SK-N-DZ (cell line): ENCODE measurements at places on chromosomes 13 and 19.
A peak's percentile ranks its signal among the peaks of the same experiment; 100 is the strongest.

DNA sequence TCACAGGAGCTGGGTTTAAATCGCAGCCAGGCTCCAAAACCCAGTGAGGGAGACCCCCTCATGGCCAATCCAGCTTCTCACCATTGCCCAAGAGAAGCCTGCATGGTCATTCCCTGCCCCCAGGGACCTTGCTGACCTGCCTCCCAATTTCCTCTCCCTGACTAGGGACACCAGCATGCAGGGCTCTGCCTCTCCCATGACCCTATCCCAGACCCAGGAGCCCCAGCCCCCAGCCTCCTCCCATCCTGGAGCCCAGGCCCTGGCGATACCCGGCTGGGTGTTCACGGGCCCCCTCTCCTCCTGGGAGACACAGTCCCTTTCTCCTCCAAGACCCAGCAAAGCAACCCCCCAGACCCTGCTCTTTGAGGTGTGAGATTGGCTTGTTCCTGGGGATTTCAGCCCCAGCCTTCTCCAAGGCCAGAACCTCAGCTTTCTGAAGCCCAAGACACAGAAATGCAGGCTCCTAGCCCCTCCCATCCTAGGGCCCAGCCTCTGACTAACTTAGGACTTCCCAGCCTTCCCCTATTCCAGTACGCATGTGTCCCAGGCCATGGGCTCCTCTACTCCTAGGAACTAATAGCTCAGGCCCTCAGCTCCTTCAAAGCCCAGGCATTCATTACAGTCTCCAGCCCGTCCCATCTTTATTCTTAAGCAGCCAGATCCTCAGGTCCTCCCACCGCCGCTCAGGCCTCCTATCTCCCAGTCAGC, 1.1 kb downstream of the GYS1 start:
- peak; percentile 31 for DNase-seq

DNA sequence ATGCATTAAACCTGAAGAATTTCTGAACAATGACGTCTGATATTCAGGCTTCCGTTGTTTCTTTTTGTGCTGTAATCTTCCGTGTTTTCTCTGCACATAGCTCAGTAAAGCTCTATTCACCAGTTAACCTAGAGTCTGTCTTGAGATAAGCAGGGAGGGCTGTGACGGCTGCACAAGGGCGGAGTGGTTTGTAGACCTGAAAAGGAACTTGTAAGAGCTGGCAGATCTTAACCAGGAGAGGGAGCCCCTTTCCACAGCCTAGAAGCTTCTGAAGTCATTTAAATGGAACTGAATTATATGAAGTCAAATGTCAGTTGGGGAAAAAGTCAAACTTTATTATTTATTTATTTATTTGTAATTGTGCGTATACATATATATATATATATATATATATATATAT, 27.5 kb downstream of the DPRX start:
- no peak for DNase-seq

GRCh38 chr13:63198071-63198470, 1782.4 kb upstream of the PCDH20 start:
- no peak for DNase-seq

DNA sequence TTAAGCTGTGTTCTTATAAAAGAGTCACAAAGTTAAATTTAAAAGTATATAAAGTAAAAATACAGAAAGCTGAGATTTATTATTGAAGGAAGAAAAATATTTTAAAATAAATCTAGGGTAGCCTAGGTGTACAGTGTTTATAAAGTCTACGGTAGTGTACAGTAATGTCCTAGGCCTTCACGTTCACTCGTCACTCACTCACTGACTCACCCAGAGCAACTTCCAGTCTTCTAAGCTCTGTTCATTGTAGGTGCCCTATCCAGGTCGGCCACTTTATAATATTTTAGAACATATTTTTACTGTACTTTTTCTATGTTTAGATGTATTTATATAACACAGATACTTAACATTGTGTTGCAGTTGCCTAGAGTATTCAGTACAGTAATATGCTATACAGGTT, 47.4 kb downstream of the NDFIP2 start:
- no peak for DNase-seq

DNA sequence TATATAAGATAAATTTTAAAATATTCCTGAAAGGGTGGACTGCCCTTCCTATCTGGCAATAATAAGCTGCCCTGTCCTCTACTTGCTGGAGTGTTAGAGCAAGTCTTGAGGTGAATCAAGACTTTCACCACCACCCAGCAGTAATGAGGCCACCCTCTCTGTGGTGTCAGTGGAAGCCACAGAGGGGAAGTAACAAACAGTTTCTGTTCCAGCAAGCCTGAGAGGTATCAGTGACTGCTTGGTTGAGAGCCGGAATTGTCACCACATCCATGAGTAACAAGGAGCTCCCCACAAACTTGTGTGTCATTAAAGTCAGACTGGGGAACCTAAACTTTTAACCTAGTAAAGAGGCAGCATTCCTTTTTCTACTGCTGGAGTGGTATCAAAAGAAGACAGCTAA, 532.7 kb upstream of the SPRY2 start:
- DNase-seq = no peak
